ENCODE measurements at places on chromosomes 1 and 21. TPM values are rescaled to one million over a fixed set of nuclear protein-coding genes. Genes with fewer than 3 reads are reported as not detected.
A peak's percentile ranks its signal among the peaks of the same experiment; 100 is the strongest.

CHIA gene
- not detected for total RNA-seq

RGL1 gene
- total RNA-seq: 3.3 TPM

NAV1 gene
- total RNA-seq: 0.95 TPM

GRCh38 chr1:225460021-225460736 lies 32.3 kb upstream of the LBR start:
- DNase-seq: peak; percentile 11

- no peak for DNase-seq
These were observed 15.0 kb downstream of the SKI start for GRCh38 chr1:2242814-2243725.

GRCh38 chr1:61379693-61380092 lies 297.3 kb downstream of the NFIA start:
- DNase-seq: no peak

DNA sequence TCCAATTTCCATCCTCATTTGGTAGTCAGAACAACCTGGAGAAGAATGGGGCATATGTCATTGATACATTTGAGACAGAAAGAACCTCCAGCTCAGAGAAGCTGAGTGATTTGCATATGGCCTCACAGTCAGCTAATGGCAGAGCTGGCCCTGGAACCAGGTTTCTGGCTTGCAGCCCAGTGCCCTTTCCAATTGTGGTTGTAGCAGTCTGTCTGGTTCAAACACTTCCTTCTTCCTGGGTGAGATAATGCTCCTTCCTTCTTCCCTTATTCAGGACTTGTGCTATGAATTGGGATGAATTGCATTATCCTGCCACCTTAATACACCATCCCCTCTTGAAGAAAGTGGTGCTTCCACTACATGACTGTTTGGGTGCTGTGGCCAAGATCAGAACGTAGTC lies 24.2 kb downstream of the SLC5A9 start:
- no peak for DNase-seq

DNA sequence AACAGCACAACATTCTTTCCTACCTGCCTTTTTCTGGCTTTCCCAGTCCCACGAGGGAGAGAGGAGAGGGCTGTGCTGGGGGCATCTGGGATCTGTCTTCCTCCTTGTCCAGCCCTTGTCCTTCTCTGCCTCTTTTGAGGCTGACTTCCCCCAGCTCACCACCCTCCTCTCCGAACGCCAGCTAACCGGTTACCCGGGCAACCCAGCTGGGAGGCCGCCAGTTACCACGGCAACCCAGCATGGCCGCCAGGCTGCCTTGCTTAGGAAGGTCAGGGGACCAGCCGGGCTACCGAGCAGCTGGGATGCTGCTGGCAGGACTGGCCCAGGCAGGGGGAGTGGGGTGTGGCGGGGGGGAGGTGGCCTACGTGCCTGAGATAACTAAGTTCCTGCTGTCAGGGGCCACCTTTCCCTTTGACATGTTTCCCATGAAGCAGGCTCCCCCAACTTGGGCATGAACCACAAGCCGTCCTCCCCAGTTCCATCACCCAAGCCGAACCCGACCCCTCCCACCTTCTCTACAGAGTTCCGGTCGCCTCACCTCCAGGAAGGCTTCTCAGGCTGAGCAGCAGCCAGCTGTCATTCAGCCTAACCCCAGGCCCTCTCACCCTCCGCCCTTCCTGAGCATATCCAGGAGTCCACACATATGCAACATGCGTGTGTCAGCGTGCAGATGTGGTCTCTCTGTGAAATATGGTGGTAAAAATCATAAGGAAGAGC lies 8.7 kb downstream of the PLEKHA6 start:
- no peak for DNase-seq

DNA sequence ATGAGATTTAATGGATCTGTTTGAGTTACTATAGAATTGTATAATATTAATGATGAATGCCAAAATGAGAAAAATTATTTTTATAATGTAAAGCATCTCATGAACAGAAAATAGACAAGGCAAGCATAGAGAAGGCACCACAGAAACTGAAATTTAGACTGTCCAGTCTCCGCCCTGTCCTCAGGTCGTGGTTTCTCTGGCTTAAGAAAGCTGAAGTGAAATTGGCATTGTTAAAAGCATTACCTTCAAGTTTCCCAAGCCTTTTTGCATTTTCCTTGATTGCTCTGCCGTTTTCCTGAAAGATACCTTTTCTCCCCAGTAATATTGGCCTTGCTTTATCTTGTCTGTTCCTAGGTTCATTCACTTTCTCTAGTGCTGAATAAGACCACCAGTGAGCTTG lies 58.0 kb downstream of the VPS13D start:
- no peak for DNase-seq

Measured in CD8-positive, alpha-beta memory T cell (primary cell).